Amniotic stem cell (primary cell): ENCODE measurements at places on chromosomes 5 and 9.

GRCh38 chr9:85004818-85005413 is 335.4 kb downstream of the NTRK2 start:
- DNase-seq: no peak

- no peak for DNase-seq
Observed at GRCh38 chr5:178123966-178124925, 6.6 kb upstream of the RMND5B start.

- DNase-seq: no peak
Observed at GRCh38 chr5:143019157-143019556, 249.0 kb downstream of the ARHGAP26 start.

GRCh38 chr5:108345541-108346171 is 36.2 kb downstream of the FBXL17 start:
- peak; percentile 30 for DNase-seq

- no peak for DNase-seq
Observed at GRCh38 chr5:142605611-142606010, 80.3 kb downstream of the FGF1 start.

DNA sequence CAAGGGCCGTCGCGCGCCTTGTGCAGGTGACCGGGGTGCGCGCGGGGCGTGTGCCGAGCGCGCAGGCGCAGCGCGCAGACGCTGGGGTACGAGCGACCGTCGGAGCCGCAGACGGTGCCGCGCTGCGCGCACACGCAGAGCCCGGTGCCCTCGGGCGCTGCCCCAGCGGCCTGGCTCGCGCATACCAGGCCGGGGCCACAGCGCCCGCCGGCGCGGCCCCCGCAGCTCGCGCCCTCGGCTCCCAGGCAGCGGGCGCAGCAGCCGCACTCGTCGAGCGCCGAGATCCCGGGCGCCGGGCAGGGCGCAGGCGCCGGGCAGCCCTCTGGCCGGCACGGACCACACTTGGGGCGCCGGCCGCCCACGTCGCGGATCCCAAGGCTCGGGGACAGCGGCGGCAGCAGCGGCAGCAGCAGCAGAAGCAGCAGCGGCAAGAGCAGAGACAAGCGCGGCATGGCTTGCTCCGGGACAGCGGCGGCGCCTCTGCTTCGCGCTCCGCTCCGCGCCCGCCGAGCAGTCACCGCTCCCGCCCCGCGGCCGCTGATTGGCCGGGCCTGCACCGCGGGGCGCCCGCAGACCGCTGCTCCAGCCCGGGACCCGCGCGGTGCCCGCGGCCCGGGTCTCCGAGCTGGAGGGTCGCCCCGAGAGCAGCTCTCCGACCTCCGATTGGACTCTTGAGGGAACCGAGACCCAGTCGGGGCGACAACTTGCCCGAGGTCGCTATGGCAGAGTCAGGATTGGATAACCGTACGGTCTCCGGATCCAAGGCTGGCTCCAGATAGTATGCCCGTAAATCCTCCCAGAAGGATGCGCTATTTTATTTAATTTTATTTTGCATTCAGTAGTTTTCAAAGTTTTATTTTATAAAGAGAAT is at the start of gene IGFBPL1:
IGFBPL1 (minus strand) TSS at position 482 of the 871 bp plus-strand sequence; CDS start at position 452, 30 bp downstream.
- DNase-seq: no peak

DNA sequence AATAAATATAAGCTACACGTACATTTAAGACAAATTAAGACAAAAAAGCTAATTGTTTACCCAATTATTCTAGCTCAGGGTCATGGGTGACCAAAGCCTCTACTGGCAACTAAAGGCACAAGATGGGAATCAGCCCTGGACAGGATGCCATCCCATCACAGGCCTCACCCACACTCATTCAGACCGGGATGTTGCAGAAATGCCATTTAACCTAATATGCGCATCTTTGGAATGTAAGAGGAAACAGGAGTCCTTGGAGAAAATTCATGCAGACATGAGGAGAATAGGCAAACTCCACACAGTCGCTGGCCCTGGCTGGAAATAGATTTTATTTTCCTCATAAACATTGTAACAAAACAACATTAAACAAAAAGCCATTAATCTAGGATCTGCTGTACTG is 2003.8 kb upstream of the CDH9 start:
- DNase-seq: no peak

DNA sequence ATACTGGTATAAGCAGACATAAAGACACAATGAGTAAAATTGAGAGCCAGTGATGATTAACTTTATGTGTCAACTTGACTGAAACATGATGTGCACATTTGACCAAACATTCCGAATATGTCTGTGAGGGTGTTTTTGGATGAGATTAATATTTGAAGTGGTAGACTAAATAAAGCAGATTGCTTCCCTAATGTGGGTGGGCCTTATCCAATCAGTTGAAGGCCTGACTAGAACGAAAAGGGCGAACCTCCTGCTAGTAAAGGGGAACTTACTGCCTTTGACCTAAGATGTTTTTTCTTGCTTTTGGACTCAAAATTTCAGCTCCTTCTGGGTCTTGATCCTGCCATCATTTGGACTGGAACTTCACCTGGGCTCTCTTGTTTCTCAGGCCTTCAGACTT is 1387.7 kb upstream of the CDH6 start:
- no peak for DNase-seq

DNA sequence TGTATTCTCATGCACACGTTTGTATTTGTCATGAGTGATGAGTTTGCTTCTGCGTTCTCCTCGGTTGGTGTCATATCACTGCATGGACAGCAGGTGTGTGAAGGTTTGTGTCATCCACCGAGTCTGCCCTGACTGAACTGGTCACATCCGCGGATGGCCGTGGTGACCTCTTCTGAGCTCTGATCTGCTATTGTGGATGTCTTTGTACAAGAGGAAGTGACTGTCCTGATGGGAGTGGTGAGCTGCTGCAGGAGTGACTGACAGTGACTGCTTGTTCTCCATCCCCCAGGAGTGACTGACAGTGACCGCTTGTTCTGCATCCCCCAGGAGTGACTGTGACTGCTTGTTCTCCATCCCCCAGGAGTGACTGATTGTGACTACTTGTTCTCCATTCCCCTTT is 69.9 kb downstream of the EHMT1 start:
- no peak for DNase-seq

- no peak for DNase-seq
Observed at GRCh38 chr5:169871826-169872490, 108.3 kb downstream of the INSYN2B start.

- DNase-seq: no peak
Observed at GRCh38 chr5:177133853-177134696, 502 bp downstream of the NSD1 start.

DNA sequence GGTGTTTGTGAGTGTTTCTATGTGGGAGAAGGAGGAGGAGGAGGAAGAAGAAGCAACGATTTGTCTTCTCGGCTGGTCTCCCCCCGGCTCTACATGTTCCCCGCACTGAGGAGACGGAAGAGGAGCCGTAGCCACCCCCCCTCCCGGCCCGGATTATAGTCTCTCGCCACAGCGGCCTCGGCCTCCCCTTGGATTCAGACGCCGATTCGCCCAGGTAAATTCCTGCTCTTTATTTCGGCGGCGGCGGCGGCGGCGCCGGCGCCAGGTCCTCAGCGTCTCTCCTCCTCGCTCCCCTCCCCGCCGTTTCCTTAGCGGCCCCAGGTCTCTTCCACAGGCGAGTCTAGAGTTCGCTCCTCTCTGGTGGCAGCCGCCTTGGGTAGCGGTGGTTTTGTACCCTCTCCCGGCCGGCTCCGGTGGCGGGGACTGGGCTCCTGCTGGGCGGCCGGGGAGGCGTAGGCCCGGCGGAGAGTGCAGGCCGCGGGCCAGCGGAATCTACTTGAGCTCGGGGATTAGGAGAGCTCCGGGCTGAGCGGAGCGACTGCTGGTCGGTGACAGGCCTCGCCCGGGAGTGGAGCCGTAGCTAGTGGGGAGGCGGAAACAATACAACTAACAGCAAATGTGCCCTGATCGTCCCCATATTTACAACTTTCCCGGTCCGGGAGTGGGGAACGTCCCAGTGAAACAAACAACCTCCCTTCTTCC is 547 bp downstream of the NIPBL start:
- no peak for DNase-seq

DNA sequence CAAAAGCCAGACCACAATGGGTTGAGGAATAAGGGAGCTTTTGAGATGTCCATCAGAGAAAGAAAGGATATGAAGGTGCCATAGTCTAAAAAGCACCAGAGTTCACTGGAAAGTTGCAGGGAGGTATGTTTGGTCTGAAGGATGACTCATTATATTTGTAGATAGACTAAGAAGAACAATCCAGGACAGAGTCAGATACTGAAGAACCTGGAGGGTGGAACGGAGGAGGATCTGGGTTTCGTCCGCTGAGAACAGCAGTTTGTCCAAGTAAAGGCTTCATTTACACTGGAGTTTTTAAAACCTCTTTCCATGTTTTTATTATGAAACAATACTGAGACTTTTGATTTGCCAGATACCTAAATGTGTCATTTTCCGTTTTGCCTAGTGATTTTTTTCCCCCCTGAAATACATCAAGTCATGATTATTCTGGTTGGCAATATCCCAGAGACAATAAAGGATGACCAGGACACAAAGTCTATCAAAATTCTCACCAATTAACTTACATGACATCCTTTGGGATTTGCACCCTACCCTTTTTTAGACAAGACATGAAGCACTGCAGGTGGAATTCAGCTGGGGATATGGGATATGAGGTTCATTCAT is 219.9 kb downstream of the MLLT3 start:
- no peak for DNase-seq

GRCh38 chr5:957748-958485 is 50.7 kb upstream of the NKD2 start:
- DNase-seq: no peak

- DNase-seq: peak; percentile 94
Observed at GRCh38 chr9:127519301-127520166, 68.2 kb downstream of the LRSAM1 start.

DNA sequence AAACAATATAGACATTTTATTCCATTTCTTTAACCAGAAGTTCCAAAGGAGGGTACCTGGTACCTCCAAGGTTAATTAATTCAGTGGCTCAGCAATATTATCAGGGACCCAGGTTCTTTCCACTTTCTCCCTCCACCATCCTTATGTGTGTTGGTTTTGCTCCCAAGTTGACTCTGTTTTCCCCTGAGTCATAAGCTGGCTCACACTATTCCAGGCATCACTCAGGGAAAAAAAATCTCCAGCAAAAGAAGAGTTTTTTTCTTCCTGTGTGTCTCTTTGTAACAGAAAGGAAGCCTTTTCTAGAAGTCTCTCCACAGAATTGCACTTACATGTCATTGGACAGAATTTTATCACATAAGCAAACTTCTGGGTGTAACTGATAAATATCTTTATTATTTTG is 31.2 kb upstream of the GALNT10 start:
- no peak for DNase-seq

DNA sequence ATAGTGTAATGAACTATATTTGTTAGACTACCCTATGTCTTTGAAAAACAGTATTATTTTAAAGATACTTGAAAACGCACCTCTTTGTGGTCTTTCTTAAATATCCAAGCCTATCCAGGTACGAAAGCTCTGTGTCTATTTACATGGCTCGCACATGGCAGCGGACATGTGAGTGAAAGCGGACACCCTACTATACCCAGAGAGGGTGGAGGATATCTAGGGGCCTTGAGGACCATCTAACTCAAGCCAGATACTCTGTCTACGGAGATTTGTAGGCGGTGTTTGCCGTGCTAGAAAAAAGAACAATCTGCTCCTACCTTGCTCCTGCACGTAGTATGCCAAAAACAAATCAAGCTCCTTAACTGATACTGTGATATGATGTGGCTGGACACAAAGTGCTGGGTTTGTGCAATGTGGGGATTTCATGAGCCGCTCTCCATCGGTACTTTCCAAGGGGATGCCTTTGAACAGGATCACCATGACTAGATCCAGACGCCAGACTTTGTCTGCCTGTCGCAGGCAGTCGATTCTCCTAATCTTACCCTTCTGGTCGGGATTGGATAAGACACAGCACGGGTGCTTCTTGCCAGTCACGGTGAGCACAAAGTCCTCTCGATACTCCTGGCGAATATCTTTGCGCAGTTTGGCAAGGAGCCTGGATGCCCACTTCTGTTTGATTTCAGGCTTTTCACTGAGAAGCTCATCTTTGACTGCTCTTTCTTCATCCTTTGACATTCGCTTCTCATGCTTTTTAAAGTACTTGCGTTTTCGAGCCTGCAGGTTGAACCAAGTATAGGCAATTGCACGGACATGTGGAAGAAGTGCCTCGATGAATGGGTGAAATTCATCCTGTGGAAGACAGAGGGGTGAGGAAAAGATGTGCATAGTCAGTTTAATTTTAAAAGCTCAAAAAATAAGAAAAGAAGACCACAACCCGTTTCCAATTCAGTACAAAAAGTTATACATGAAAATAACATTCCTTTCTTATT is 7.0 kb downstream of the NFIB start:
- no peak for DNase-seq
